ENCODE measurements at places on chromosomes 12 and 14. TPM values are rescaled to one million over a fixed set of nuclear protein-coding genes. Genes with fewer than 3 reads are reported as not detected.

The PZP gene
- total RNA-seq = not detected

The PRH2 gene
- not detected for total RNA-seq

The TROAP gene
- 87.2 TPM for total RNA-seq

The GPR132 gene
- 0.65 TPM for total RNA-seq

The ERP27 gene
- total RNA-seq = not detected

Data from A549 treated with CORT108297 at 1 μM for 4 hours (cell line).